ENCODE measurements at places on chromosomes 11 and 22. TPM values are rescaled to one million over a fixed set of nuclear protein-coding genes. Genes with fewer than 3 reads are reported as not detected.
A peak's percentile ranks its signal among the peaks of the same experiment; 100 is the strongest.

GRCh38 chr11:60264644-60265043 lies 15.8 kb upstream of the MS4A4A start:
- H3K27ac ChIP-seq: no peak overlapping the region
- H3K36me3 ChIP-seq: no peaks in the 10 kb centered on the region
- H3K27me3 ChIP-seq: no peaks in the 10 kb centered on the region
- peaks cover 20% of the 10 kb centered on the region for H3K4me1 ChIP-seq
- H3K4me3 ChIP-seq: no peak overlapping the region

RBM4B gene
- 14.3 TPM for polyA plus RNA-seq

- DNase-seq: no peak
- no peaks in the 10 kb centered on the region for H3K27me3 ChIP-seq
- H3K4me1 ChIP-seq: peaks cover 28% of the 10 kb centered on the region
- no peak overlapping the region for H3K4me3 ChIP-seq
- H3K27ac ChIP-seq: no peak overlapping the region
Observed at GRCh38 chr11:328012-328411, 7.4 kb upstream of the IFITM3 start.

DNA sequence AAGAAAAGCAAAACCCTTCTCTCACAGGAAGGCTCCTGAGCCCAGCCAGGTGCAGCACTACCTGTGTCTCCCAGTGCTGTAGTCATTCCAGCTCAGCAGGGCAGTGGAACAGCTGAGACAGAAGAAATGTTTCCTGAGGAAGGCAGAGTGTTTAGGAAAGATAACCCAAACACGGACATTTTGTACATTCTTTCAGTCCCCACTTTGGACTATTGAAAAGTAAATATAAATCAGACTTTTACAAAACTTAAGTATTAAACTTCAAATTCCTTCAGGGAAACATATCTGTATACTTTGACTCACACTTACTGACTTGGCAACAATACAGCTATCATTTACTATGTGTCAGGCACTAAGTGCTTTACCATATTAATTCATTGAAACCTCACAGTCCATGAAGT lies 40.4 kb downstream of the RRAS2 start:
- H3K36me3 ChIP-seq: no peaks in the 10 kb centered on the region
- H3K4me1 ChIP-seq: no peaks in the 10 kb centered on the region
- no peak overlapping the region for H3K27ac ChIP-seq
- DNase-seq: no peak
- H3K27me3 ChIP-seq: no peaks in the 10 kb centered on the region
- no peak overlapping the region for H3K4me3 ChIP-seq

DNA sequence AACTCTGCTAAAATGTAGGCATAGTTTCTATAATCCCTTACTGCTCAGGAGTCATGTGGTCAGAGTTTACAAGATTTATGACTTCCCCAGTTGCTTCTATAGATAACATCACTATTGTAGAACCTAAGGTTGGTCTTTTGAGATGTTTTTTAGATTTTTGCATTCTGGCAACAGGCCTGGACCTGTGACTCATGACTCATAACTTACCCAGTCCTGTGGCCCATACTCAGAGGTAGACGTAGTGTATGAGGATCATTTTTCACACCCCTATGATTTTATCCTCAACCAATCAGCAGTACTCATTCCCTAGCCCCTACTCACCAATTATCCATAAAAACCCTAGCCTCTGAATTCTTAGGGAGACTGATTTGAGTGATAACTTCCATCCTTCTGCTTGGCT lies 384.4 kb upstream of the DDI1 start:
- no peak overlapping the region for H3K4me3 ChIP-seq
- no peaks in the 10 kb centered on the region for H3K36me3 ChIP-seq
- DNase-seq: no peak
- H3K4me1 ChIP-seq: no peaks in the 10 kb centered on the region

- no peak overlapping the region for H3K27ac ChIP-seq
- peak; percentile 90 for DNase-seq
- no peaks in the 10 kb centered on the region for H3K27me3 ChIP-seq
- H3K36me3 ChIP-seq: peaks cover 12% of the 10 kb centered on the region
Observed at GRCh38 chr11:48047616-48048015, 67.3 kb downstream of the PTPRJ start.

CCDC73 gene
- polyA plus RNA-seq: 0.01 TPM

GRCh38 chr11:69434471-69434931 lies 47.0 kb upstream of the LINC01488 start:
- peaks cover 16% of the 10 kb centered on the region for H3K4me1 ChIP-seq
- H3K36me3 ChIP-seq: no peaks in the 10 kb centered on the region
- H3K4me3 ChIP-seq: no peak overlapping the region
- DNase-seq: no peak
- no peaks in the 10 kb centered on the region for H3K27me3 ChIP-seq
- no peak overlapping the region for H3K27ac ChIP-seq

GRCh38 chr11:126280595-126280994 lies 2.3 kb upstream of the TIRAP start:
- H3K36me3 ChIP-seq: peaks cover 18% of the 10 kb centered on the region
- peak overlapping the region; percentile 93 for H3K27ac ChIP-seq
- H3K27me3 ChIP-seq: no peaks in the 10 kb centered on the region

DNA sequence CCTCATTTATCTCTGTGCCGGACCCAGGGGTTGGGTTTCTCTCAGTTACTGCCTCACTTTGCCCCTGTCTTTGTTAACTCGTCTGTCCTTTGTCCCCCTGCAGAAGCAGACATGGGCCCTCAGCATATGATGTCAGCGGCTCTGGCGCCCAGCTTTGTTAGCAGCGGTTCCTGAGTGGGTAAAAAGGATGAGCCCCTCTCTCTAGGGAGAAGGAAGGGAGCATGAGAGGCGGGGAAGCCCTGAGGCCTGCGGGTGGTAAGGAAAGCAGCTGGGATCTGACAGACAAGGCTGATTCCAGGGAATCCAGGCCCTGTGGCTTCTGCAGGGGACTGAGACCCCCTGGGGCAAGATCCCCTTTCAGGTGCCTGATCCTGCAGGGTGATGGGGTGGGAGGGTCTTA lies 51.7 kb downstream of the MCM5 start:
- peaks cover 3% of the 10 kb centered on the region for H3K36me3 ChIP-seq
- DNase-seq: no peak
- H3K4me3 ChIP-seq: no peak overlapping the region
- no peaks in the 10 kb centered on the region for H3K27me3 ChIP-seq
- H3K4me1 ChIP-seq: no peaks in the 10 kb centered on the region

FAM118B gene
- 18.7 TPM for polyA plus RNA-seq

B4GALNT4 gene
- not detected for polyA plus RNA-seq

MAPK8IP1 gene
- 1.0 TPM for polyA plus RNA-seq

DNA sequence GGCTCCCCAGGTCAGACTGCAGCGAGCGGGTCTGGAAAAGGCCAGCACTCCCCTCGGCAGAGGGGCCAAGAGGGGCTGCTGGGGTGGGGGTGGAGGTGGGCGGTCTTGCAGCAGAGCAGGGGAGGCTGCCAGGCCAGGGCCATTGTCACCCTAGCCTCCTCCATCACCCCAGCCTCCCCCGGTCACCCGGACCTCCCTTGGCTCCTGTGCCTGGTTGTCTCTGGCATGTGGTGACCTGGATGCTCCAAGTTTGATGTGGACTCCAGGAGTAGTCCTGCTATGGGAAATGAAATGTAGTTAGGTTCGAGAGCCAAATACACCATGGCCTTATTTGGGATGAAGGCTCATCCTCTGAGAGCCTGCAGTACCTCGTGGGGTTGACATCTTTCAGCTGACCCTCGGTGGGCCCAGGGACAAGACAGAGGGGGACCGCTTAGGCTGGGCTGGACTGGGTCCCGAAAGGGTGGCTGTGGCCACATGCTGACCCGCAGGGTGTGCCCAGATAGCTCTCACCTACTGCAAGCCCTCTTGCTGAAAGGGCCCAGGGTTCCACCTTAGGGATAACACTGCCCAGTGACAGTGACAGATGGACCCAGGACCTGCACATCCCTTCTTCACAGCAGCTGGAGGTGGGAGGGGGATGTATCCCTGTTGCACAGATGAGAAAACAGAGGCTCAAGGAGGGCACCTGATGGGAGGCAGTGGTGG lies 24.1 kb downstream of the MRGPRD start:
- H3K27ac ChIP-seq: no peak overlapping the region
- H3K27me3 ChIP-seq: no peaks in the 10 kb centered on the region
- H3K36me3 ChIP-seq: no peaks in the 10 kb centered on the region
- peaks cover 19% of the 10 kb centered on the region for H3K4me1 ChIP-seq
- no peak overlapping the region for H3K4me3 ChIP-seq

TNNI2 gene
- polyA plus RNA-seq: 11.7 TPM

PHOX2A gene
- not detected for polyA plus RNA-seq

DNA sequence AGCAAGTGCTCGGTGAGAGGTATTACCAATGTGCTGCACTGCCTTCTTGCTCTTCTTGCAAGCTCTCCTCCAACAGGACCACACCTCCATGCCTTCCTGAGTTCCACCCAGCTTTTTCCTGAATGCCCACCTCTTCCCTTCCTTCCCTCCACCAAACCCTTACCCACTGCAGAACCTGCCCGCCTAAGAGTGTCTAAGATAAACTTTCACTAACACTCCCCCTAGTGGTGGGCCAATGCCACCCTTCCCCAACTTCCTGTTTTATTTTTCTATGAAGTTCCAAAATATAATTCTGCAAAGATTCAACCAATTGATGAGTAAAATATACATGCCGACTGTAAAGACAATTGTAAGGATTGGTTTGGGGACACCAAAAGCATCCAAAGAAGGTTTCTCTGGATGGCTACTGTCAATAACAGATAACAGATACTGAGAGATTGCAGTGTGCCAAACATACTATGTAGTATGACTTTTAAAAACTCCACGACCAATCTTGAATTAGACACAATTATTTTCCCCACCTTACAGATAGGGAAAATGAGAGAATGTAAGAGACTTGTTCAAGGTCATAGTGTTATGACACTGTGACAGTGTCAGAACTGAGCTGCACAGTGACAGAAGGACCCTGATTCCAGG lies 38.6 kb upstream of the BMAL1 start:
- H3K27ac ChIP-seq: no peak overlapping the region
- no peaks in the 10 kb centered on the region for H3K27me3 ChIP-seq
- H3K36me3 ChIP-seq: no peaks in the 10 kb centered on the region

DNA sequence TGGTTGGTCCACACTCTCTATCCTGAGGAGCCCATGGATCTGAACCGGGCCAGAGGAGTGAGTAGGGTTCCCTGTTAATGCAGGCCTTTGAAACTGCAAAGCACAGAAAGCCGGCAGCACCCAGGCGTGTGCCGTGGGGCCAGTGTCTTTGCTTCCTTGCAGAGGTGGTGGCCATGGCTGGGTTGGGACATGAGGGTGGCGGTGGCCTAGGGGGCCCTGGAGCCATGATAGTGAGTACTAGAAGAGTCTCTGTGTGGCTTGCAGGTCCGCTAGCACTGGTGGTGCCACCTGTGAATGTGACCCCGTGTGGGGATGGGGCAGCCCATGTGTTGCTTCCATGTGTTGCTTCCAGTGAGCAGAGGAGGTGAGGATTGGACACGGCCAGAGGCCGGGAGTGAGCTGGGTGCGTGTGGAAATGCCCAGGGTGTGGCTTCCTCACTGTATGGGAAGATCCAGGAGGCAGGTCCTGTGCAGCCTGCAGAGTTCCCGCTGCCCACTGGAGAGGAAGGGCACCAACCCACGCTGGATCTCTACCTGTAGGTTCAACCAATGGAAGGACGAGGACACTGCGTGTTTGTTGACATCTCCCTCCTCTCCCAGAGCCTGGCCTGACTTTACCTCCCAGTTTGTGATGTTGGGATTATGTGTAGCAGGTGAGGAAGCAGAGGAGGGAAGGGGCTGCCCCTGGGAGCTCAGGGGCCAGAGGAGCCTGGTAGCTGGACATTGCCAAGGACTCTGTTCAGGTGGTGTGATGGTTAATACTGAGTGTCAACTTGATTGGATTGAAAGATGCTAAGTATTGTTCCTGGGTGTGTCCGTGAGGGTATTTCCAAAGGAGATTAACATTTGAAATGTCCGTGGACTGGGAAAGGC lies 796.6 kb downstream of the TBC1D22A start:
- no peaks in the 10 kb centered on the region for H3K27me3 ChIP-seq
- no peak overlapping the region for H3K27ac ChIP-seq
- no peak overlapping the region for H3K4me3 ChIP-seq
- H3K36me3 ChIP-seq: no peaks in the 10 kb centered on the region
- no peak for DNase-seq

SLC7A4 gene
- polyA plus RNA-seq: not detected

DNA sequence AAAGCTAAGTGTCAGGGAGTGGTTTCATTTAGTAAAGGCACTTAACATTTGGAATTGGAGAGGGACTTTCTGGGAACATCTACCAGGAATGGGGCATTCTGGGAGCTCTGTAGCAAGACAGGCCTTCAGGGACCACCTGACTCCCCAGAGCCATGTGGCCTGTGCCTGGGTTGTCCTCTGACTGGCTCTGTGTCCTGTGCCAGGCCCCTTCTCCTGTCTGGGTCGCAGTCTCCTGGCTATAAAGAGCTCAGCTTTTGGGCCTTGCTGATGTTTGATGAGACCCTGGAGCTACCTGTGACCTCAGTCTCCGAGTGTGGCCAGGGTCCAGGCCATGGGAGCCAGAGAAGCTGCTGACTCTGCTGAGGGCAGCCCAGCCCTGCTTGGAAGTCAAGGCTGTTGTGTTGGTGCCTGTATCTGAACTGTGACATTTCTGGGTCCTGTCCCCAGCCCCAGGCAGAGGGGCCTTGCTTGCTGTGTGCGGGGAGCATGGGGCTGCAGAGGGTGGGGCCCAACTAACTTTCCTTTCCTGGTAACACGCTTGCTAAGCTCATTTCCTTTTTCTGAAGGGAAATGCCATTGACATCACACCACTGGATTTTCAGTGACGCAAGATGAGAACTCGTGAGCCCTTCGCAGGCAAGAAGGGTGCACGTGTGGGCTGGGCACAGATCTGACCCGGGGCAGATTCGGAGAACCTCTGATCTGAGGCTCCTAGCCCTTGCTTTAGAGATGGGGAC lies 41.3 kb downstream of the LRRC32 start:
- no peaks in the 10 kb centered on the region for H3K27me3 ChIP-seq
- peaks cover 53% of the 10 kb centered on the region for H3K4me1 ChIP-seq
- H3K4me3 ChIP-seq: peak overlapping the region; percentile 44
- H3K27ac ChIP-seq: peak overlapping the region; percentile 96

MMP12 gene
- polyA plus RNA-seq: not detected

DNA sequence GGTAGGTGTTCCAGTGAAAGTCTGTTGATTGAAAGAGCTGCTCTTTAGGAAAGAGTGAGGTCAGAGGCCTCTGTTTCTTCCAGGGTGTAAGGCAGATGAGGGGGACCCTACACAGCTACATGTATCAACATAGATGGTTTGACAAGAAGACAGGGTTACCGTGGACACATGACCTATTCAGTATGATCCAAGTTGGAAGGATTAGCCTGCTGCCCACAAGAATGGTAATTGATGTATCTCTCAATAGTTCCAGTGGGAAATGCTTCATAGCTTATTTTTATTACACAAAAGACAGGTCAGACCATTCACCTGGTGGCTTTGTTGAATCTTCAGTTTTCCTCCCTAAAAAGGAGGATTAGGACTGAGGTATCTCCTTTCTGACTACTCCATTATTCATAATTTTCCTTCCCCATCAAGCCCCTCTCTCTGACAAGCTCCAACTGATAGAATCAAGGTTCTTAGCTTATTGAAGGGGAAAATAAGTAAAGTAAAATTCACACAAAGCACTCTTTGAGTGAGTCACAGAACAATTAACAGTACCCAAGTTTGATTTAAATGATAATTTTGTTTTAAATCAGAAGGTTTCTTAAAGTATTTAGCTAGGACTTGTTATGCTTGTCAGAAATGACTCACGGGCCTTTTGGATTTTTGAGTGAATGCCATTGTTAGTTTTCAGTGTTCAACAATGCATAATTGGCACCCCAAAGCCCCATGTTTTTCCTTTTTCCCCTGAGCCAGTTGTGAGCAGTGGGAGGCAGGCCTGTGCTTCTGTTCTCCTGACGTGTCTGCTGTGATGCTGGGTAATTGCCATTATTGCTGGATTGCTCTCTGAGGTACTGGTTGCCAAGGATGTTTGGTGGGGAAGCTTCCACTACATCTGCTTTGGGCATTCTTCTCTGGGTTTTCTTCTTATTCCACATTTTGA lies 373.2 kb downstream of the DDX10 start:
- H3K27me3 ChIP-seq: no peaks in the 10 kb centered on the region
- H3K4me1 ChIP-seq: no peaks in the 10 kb centered on the region
- H3K4me3 ChIP-seq: no peak overlapping the region
- DNase-seq: no peak
- H3K27ac ChIP-seq: no peak overlapping the region
